ENCODE measurements at places on chromosomes 16 and 17.

DNA sequence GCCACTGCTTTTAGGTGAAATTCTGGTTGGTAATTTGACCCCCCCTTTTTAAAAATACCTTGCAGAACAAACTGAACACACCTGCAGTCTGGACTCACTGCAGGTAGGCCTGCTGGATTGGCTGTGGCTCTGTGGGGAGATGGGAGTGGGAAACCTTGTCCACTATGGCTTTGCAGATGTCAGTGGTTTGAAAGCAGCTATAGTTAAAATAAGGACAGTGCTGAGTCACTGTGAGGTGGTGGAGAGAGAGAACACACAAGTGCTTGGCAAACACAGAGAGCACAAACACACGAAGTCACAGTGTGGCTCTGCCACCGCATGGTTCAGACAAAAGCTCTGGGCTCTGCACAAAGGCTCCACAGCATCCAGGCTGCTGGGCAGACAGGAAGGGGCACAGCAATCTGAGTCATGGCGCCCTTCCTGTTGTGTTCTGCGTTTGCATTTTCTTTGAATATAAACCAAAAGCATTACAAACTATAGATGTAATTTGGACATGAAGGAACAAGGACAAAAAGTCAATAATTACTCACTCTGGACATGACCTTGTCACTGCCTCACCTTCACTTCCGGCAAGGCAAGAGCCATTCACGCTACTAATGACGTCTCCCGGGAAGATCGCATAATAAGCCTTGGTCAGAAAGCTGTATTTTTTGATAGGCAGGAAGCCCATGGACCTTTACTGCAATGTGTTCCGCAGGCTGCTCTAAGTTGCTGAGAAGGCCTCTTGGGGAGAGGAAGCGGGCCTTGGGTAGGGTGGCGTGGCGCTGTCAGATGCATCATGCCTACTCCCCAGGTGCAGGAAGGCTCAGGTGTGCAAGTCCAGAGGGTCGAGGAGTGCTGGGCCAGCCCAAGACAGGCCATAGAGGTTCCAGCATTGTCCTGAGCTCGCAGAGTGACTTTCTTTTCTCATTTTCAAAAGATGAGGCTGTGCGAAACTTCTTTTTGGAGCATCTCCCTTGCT is 60.1 kb upstream of the MED9 start:
- DNase-seq, result no peak

- no peak for DNase-seq
Measured at GRCh38 chr17:63928966-63929695, 3.0 kb downstream of the CD79B start.

- DNase-seq, result no peak
Measured at GRCh38 chr16:73735018-73735417, 561.6 kb upstream of the PSMD7 start.

DNA sequence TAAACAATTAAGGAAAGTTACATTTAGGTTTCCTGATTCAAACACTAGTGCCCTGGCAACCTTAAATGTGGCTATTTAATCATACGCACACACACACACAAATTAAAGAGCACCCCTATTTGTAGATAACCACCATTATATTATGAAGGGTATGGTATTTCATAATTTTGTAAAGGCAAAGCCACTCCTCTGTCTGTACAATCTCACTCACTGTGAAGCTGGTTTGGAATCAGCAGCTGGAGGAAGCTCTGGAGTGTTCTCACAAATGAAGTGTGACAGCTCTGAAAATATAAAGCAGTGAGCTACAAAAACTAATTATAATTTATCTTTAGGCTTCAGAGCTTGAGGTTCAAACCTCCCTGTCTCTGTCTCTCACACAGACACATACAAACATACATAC is 57.9 kb upstream of the KCNJ16 start:
- no peak for DNase-seq

DNA sequence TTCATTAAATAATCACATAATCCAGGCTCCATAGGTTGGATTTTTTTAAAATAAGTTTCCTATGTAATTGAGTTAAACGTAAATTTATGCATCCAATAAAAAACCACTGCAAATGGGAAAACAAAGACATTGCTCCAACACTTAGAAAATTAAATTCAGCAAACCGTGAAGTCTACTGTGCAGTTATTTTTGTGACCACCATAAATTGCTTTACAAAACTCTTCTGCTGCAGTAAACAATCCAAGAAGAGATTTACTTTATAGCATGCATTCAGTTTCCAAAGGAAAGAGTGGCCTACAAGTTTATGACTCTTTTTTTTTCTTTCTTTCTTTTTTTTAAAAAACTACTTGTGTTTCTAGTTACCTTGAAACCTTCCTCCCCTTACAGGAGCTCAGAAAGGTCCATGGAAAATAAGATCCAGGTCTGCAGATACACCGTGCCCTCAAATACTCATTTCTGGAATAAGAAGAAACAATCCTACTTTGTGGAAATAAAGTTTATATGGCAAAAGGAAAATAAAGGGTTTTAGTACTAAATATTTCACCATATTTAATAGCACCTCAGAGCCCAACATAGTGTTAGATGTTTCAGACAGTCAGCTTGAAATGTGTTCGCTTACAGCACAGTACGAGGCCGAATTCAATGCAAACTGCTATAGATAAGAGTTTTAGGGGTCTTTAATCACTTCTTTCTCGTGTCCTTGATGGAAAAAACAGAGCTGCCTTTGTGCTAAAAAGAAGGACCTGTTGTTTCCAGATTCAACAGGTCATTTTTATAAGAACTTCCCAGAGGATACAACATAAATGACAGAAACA is 3.2 kb downstream of the HS3ST3A1 start:
- no peak for DNase-seq

GRCh38 chr17:2770129-2770528 is 20.7 kb upstream of the CCDC92B start:
- no peak for DNase-seq

GRCh38 chr16:50153596-50154419 is 702 bp downstream of the TENT4B start:
- DNase-seq, result no peak

- no peak for DNase-seq
Measured at GRCh38 chr17:68431661-68432071, 25.6 kb downstream of the WIPI1 start.

GRCh38 chr17:21089933-21090901 is 36.5 kb upstream of the DHRS7B start:
- no peak for DNase-seq

Measured in stimulated activated naive CD8-positive, alpha-beta T cell treated with anti-CD3 and anti-CD28 coated beads, Interleukin-15, amount 100 ng/mL, for 72 hours (primary cell).